ENCODE measurements at places on chromosomes 6 and 20. TPM values are rescaled to one million over a fixed set of nuclear protein-coding genes. Genes with fewer than 3 reads are reported as not detected.

- no peak for DNase-seq
- no peaks in the 10 kb centered on the region for H3K36me3 ChIP-seq
- H3K4me3 ChIP-seq, result no peak overlapping the region
- no peak overlapping the region for H3K27ac ChIP-seq
- H3K4me1 ChIP-seq, result no peaks in the 10 kb centered on the region
These were observed 195.6 kb downstream of the NFATC2 start for GRCh38 chr20:51346686-51347485.

GRCh38 chr6:168877821-168878282 lies 375.8 kb downstream of the THBS2 start:
- H3K27me3 ChIP-seq, result no peaks in the 10 kb centered on the region
- no peaks in the 10 kb centered on the region for H3K36me3 ChIP-seq
- peak; percentile 39 for DNase-seq
- no peak overlapping the region for H3K27ac ChIP-seq

GRCh38 chr6:68756454-68757375 lies 121.6 kb downstream of the ADGRB3 start:
- no peak overlapping the region for H3K4me3 ChIP-seq
- no peaks in the 10 kb centered on the region for H3K4me1 ChIP-seq
- DNase-seq, result no peak
- H3K36me3 ChIP-seq, result no peaks in the 10 kb centered on the region
- no peaks in the 10 kb centered on the region for H3K27me3 ChIP-seq

DNA sequence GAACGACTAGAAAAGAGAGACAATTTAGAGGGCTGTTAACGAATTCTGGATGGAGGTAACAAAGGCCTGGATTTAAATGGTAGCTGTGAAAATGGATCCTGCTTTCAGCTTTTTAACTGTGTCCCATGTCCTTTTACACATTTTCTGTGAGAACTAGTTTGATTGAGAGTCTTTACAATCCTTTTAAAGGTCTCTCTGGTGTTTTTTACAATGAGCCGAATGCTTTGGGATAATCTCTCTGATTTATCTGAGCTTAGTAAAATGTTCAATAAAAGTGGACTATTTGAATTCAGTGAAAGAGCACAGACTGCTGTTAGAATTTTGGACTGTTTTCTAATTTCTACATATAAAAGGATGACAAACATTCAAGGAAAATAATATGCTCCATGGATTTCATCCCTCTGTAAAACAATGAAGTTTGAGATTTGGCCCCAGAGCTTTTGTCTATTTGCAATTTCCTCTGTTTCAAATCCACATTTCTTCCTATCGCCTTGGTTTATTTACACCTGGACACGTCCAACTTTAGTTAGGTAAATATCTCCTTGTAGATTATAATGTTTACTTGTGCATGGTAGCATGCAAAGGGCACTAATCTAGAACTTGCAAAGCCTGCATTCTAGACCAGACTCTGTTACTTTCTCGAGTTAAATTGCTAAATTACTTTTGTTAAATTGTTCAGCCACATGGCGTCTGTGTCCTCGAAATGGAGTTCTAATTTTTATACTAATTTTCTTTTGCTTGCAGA lies 871.0 kb upstream of the CITED2 start:
- H3K4me3 ChIP-seq, result no peak overlapping the region
- no peaks in the 10 kb centered on the region for H3K4me1 ChIP-seq
- no peaks in the 10 kb centered on the region for H3K36me3 ChIP-seq
- H3K27ac ChIP-seq, result no peak overlapping the region

- DNase-seq, result peak; percentile 57
- no peaks in the 10 kb centered on the region for H3K4me1 ChIP-seq
- H3K27ac ChIP-seq, result peak overlapping the region; percentile 58
- H3K4me3 ChIP-seq, result no peak overlapping the region
These were observed 6.0 kb downstream of the TLDC2 start for GRCh38 chr20:36881888-36882287.

DNA sequence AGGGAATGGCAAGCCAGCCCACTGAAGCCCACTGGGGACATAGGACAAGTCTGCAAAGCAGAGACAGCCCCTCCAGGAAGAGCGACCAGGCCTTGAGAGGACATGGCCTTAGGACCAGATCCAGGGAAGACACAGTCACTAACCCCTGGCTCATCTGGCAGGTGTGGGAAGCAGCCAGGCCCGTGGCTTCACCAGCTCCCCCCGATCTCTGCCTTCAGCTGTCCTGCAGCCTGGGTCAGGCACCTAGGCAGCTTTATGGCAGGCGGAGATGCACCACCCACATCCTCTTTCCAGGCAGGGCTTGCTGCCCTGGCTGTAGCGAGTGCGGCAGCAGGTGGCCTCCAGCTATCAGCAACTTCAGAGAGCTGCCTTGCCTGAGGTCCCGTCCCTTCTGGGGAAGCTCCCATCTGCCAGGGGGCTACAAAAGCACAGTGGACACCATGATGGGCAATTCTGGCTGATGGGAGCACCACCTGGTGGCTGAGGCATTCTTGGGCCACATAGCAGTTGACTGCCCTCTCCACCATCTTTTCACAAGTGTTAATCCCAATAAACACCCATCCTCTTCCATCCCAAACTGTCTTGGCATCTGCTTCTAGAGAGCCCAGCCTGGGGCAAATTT lies 85.8 kb downstream of the DZANK1 start:
- no peak overlapping the region for H3K4me3 ChIP-seq
- no peaks in the 10 kb centered on the region for H3K36me3 ChIP-seq
- no peak overlapping the region for H3K27ac ChIP-seq
- DNase-seq, result no peak

DNA sequence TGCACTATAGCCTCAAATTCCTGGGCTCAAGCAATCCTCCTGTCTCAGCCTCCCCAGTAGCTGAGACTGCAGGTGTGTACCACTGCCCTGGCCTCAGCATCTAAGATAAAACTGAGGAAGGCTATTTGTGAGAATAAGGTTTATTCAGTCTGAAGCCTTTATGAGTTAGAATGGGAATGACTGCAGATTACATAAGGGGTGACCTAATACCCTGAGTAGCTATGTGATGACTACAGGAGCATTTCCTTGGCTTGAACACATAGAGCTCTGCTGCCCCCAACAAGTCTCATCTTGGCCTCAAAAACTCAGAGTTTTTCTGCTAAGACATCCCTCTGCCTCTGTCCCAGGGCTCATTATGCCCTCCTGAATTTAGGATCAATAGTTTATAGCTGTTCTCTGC lies 7.6 kb downstream of the GSS start:
- H3K4me3 ChIP-seq, result no peak overlapping the region
- H3K27me3 ChIP-seq, result no peaks in the 10 kb centered on the region
- DNase-seq, result no peak
- no peaks in the 10 kb centered on the region for H3K4me1 ChIP-seq
- no peak overlapping the region for H3K27ac ChIP-seq
- no peaks in the 10 kb centered on the region for H3K36me3 ChIP-seq

DNA sequence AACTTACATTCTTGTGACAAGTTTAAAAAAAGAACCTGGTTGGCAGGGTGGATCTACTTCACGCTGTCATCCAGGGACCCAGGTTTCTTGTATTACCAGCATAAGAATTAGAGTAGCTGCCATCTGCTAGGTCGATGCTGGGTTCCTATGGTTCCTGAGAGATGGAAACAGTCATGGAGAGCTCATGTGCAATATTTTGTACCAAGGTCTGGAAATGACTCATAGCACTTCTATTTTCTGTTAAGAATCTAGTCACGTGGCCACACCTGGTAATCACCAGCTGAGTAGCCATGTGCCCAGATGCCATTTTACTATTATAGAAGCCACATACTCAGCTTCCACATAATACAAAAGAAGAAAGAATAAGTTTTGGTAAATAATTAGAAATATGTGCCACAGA lies 171.3 kb downstream of the CD83 start:
- H3K27ac ChIP-seq, result no peak overlapping the region
- no peak overlapping the region for H3K4me3 ChIP-seq
- no peaks in the 10 kb centered on the region for H3K36me3 ChIP-seq
- no peaks in the 10 kb centered on the region for H3K27me3 ChIP-seq
- no peaks in the 10 kb centered on the region for H3K4me1 ChIP-seq
- DNase-seq, result no peak

The TOP1 gene
- 39.9 TPM for total RNA-seq

The FAM162B gene
- total RNA-seq, result 8.0 TPM

The SLC17A1 gene
- total RNA-seq, result 3.2 TPM

The PRL gene
- not detected for total RNA-seq

The SLC12A5 gene
- total RNA-seq, result not detected
